ENCODE measurements at places on chromosomes 5 and 9. TPM values are rescaled to one million over a fixed set of nuclear protein-coding genes. Genes with fewer than 3 reads are reported as not detected.

Gene CYSRT1
- 0.92 TPM for total RNA-seq

Gene SARDH
- total RNA-seq = 0.30 TPM

Gene KCNMB1
- 0.29 TPM for total RNA-seq

- no peak for DNase-seq
Measured at GRCh38 chr9:113380869-113381378, 4.1 kb upstream of the HDHD3 start.

Gene SCGB3A2
- total RNA-seq = not detected

GRCh38 chr5:119379096-119379495 is 23.3 kb downstream of the TNFAIP8 start:
- no peak for DNase-seq

Gene CCDC171
- total RNA-seq = 1.6 TPM

Gene AGTPBP1
- 18.4 TPM for total RNA-seq

Gene SPINK7
- not detected for total RNA-seq

- no peak for DNase-seq
Measured at GRCh38 chr5:54148067-54148845, 162.1 kb downstream of the ARL15 start.

- DNase-seq = no peak
Measured at GRCh38 chr9:116706310-116707290, 19.5 kb downstream of the TRIM32 start.

DNA sequence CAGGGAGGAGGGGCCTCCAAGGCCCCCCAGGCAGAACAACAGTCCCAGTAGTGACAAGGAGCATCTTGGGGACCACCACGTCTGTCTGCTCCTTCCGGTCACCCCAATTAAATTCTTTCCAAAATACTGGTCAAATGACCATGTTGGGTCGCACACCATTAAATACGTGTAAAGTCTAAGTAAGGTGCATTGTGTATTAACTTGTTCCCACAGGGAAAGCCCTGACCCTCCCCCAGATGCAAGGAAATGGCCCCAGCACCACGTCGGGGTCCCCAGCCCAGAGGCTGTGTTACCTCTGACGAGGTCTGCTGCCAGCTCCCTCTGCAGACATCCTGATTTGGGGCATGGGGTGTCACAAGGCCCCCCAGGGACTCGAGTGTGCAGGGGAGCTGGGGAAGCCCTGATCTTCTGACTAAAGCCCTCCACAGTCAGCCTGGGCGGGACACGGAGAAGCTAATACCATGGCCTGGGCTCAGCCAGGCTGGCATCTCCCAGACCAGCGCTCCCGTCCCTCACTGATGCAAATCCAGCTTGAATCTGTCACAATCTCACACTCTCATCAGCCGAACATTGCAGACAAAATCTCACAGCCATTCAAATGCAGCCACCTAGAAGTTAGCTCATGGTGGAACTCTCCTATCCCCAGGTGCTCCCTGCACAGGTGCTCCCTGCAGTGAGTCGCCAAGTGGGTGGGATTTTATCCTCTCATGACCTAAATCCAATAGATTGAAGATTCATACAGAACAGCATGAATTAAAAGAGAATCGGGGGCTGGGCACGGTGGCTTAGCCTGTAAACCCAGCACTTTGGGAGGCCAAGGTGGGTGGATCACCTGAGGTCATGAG is 13.6 kb downstream of the TERT start:
- no peak for DNase-seq

Gene FAM221B
- not detected for total RNA-seq

Gene FOXD4L6
- total RNA-seq = not detected

Gene SMIM32
- not detected for total RNA-seq

Gene VLDLR
- 3.2 TPM for total RNA-seq

- no peak for DNase-seq
Measured at GRCh38 chr9:97856857-97857605, 4.0 kb downstream of the FOXE1 start.

- no peak for DNase-seq
Measured at GRCh38 chr5:1744393-1745122, 55.1 kb downstream of the MRPL36 start.

Gene ARL14EPL
- total RNA-seq = 0.58 TPM

DNA sequence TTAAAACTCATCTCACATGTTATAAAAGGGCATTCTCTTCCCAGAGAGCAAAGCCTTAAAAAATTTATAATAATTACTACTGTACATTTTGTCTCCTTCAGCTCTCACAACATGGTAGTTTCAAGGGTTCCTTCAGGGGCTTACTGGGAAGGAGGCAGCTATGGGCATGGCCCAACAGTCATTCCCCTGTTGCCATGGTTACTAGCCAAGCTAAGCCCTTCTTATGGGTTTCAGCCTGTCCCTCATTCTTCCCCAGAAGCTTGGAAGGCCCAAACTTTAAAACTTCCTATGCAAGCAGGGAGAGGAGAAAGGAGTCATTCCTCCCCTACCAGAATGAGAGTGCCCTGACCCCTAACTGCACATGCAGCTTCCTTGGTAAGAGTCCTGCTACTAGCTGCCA is 82.2 kb upstream of the CNTLN start:
- DNase-seq = no peak

DNA sequence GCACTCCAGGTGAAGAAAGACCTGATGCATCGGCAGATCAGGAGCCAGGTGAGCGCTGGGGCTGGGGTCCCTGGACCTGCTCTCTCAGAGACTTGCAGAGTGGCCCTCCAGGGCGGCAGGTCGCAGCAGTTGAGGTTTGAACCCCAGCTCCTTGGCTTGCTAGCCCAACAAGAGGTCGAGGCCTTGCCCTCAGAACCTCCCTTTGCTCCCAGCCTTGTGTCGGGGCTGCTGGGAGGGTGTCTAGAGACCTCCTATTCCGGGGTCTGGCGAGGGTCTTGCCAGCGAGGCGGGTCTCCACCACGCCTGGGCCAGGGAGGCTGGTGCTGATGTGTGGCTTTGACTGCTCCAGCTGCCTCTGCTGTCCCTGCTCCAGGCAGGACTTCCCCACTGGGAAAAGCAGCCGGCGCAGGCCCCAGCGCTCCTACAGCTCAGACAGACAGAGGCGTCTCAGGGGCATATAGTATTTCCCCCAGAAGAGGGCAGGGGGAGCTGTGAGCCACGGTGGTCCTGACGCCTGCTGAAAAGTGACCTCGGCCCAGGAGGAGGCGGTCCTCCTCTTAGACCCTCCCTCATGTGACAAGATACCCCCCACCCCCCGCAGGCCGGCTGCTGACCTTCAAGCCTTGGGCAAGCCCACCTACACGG is 38.3 kb downstream of the LRSAM1 start:
- no peak for DNase-seq

GRCh38 chr5:133440467-133441115 is 171.8 kb downstream of the FSTL4 start:
- no peak for DNase-seq

DNA sequence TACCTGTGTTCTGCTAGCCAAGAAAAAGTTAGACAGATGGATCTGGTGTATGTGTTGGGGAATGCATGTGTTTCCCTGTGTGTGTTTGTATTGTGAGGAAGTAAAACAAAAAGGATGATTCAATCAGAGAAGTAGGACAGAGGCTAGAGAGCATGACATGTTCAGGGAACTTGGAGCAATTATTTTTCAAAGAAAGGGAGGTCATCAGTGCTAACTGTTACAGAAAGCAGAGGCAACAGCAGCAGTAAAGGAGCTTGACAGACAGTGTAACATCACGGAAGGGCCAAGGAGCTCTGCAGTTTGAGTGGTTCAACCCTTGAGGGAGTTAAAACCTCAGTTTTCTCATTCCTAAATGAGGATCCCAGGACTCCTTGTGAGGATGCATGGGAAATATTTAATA is 13.2 kb downstream of the SPINK1 start:
- DNase-seq = no peak

DNA sequence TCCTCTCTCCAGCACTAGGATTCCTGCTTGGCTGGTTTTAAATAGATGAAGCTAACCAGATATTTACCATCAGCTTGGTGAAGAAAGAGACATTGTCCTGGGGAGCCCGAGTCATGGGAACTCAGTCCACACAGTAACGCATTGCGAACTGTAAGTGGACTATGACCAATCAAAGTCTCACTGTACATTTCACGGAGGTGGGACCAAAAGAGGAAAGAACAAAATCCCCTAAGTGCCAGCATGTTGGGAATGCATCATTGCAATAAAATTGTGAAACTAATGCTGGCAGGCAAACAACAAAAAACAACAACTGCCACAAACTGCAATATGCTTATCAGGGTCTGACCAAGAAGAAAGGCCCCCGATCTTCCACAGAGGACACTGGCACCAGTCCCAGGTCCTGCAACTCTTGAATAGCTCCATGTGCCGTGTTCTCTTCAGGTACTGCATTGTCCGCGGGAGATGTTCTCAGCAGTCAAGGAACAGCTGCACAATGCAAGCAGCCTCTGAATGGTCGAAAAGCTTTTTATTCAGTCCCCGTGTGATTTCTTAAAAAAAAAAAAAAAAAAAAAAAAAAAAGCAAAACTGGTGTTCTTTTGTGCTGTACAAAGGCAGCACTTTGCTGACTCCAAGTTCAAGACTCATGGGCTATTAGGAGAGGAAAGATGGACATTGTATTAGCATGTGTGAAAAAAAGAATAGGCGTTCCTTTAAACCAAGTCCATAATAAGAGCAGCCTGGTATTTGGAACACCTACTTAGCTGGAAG is 38.1 kb downstream of the SEMA6A start:
- DNase-seq = no peak

- peak; percentile 7 for DNase-seq
Measured at GRCh38 chr9:90044710-90045151, 439.9 kb downstream of the GADD45G start.

GRCh38 chr9:137128862-137129455 is 10.0 kb upstream of the GRIN1 start:
- DNase-seq = no peak
